Anterior cingulate cortex (tissue), 58 donors: ENCODE measurements at places on chromosomes 12 and 14.
A peak's percentile ranks its signal among the peaks of the same experiment; 100 is the strongest.

DNA sequence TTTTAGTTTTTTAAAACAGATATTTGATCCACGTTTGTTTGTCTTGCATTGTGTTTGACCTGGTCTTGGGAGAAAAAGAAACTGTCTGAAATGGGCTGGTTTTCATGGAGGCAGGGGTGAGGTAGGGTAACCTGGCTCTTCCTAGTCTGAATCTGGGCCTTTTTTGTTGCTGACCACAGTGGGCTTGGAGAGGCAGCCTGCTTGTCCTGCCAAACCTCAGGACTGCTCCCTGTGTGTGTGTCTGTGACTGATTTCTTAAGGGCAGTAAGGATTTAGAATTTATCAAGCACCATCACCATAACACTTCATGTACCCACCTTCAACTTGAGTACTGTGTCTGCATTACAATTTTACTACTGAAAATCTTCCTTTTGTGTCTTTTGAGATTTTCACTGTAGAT, 28.5 kb downstream of the DAAM1 start:
- no peak for DNase-seq

GRCh38 chr12:18562531-18562930, 175.3 kb downstream of the PLCZ1 start:
- no peak for DNase-seq

DNA sequence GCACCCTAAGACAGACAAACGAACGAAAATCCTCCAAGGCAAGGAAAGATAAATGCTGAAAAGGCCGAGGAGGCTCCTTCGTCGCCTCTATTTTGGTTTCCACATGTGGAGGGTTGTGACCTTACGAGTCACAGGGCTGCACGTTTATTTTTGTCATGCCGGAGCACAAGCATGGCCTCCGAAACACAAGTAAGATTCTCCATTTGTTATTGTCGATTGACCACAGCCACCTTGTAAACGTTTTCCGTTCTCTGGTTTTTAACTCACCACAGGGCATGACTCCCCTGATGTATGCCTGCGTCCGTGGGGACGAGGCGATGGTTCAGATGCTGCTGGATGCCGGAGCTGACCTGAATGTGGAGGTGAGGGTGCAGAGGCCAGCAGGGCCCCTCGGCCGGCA, 73.1 kb upstream of the PWP1 start:
- DNase-seq: no peak

DNA sequence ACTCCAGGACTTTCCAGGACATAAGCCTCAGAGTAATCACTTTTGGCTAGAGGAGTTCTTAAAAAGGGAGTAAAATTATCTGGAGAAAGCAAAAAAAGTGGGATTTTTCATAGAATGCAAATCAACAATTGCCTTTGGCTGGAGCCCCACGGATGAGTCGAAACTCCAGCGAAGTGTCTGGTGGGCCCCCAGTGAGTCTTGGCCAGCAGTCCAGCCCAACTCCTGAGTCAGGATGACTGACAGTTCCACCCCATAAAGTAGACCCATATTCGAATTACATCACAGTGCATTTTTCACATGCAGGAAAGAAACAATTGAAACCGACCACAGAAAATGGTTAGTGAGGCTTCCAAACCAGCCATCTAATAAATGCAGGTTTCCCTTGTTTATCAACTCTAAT, 265.7 kb downstream of the BCL11B start:
- no peak for DNase-seq

DNA sequence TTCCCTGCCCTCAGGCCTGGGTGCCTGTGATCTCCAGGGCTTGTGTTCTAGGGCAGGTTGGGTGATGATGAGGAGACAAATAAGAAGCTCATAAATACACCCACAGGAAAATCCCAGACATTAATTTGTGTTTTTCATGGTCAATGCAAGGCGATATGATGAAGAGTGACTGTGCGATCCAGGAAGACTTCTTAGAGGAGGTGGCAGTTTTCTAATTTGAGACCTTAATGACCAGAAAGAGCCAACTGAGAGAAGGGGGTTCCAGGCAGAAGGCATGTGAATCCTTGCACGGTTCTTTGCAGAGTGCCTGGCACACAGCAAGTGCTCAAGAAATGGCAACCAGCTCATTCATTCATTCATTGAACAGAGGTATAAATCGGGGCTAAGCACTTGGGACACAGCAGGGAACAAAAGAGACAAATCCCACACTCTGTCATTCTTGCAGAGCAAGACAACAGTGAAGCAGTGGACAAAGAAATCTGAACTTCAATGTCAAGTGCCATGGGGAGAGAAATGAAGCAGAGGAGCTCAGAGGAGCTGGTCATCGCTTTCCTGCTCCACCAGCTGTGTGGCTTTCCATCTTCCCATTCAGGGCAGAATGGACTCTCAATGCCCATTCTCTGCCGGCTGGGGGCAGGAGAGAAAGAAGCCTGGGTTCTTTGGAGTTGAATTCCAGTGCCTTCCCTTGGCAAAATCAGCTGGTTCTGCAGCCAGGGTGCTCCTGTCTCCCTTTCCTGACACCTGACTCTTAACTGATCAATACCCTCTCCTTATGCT, 128.3 kb downstream of the AACS start:
- DNase-seq: no peak

- no peak for DNase-seq
These were observed 4.7 kb downstream of the ZDHHC17 start for GRCh38 chr12:76768576-76768975.

GRCh38 chr14:105426416-105427130, 6.9 kb downstream of the MTA1 start:
- DNase-seq: no peak

- DNase-seq: no peak
These were observed 42.2 kb downstream of the EGLN3 start for GRCh38 chr14:33908540-33909223.

GRCh38 chr14:63735720-63736119, 7.9 kb upstream of the SGPP1 start:
- DNase-seq: no peak

GRCh38 chr14:87896393-87897380, 96.3 kb downstream of the GALC start:
- DNase-seq: no peak

DNA sequence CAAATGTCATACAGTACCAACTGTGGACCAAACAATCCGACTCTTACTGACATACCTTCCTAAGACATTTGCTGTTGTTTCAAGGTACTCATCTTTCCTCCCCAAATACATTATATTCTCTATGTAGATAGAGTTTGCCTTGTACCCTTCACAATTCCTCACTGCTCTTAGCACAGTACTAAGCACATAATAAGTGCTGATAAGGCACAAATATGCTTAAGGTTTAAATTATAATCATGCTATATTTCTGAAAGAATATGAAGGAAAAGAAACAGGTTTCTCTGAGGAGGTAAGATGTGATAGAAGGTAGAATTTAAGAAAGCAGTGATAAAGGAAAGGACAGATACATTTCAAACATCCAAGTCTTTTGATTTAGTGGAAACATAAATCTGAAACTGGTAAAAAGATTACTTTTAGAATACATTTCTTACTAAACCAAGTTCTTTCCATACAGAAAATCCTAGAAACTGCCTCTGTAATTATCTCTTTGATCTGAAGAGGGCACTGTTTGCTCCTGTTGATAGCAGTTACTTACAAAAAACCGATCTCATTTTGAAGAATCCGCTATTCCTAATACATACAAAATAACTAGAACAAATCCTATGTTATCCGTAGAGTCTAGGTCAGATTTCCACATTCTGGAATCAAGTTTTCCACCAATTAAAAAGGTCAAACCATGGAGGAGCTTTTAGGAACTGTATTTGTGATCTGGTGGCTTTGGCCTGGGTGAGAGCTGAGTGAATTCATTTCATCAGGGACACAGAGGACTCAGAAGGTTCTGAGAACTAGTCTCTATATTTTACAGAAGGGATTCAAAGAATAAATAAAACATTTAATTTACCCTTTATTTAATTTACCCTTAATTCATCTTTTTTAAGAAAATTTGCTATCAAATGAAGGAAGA, 311.9 kb downstream of the DAD1 start:
- no peak for DNase-seq

DNA sequence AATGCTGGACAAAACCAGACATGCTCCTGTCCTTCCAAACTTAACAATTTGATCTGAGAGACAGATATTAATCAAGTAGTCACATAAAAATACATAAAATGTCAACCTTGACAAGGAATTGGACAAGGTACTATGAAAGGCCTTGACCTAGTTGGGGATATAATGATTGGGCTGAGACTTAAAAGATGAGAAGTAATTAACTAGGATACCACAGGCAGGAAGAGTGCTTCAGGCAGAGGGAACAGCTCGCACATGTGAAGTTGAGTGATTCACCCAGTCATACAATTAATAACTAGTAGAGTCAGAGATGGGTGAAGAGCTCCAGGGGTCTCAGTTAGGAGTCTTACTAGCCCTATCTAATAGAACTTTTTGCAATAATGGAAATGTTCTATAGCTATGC, 259.5 kb downstream of the MSRB3 start:
- DNase-seq: no peak

DNA sequence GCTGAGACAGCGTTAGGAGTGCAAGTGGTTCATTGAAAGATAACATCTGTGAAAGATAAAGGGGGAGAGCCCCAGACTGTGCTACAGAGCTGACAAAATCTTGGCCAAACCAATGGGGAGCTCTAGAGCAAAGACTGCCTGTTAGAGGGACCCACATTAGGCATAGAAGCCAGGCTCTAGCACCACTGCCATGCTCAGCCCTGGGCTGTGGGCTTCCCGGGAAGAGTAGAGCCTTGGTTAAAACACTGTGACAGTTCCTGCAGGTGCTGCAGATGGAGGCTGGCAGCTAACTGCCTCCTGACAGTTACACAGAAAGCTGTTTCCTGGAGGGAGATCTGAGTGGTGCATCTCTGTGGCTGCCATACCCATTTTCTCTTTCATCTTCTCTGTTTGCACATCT, 23.0 kb downstream of the TSHR start:
- DNase-seq: no peak

DNA sequence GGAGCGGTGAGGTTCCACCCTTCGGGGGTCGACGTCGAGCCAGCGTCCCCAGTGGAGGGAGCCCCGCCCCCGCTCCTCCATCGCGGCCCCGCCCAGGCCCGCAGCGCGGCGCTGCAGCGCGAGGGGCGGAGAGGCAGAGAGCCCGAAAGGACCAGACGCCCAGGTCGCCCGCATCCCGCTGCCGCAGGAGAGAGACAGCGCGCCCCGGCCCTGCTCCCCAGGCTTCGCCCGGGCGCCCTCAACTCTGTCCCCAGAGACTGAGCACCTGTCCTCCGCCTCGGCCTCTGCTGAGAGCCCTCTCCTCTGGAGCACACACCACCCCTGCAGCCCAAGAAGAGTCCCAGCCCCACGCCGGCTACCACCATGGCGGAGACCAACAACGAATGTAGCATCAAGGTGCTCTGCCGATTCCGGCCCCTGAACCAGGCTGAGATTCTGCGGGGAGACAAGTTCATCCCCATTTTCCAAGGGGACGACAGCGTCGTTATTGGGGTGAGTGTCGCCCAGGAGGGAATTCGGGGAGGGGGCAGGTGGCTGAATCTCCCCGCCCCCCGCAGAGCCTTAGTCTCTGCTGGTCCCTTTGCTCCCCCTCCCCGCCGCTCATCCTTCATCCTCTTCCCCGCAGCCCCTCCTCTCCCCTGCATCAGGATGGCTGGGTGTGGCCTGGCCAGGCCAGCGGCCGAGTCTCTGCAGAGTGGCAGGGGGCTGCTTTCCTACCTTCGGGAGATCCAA, at the start of gene KIF5A:
Gene KIF5A, plus strand, starts transcription at position 136 of the 732 bp plus-strand sequence. Its CDS starts 228 bp downstream, at position 364.
- DNase-seq: peak; percentile 29

- no peak for DNase-seq
These were observed 921.3 kb downstream of the NRXN3 start for GRCh38 chr14:79091381-79091963.

GRCh38 chr14:100138082-100138787, 21.2 kb downstream of the DEGS2 start:
- no peak for DNase-seq

DNA sequence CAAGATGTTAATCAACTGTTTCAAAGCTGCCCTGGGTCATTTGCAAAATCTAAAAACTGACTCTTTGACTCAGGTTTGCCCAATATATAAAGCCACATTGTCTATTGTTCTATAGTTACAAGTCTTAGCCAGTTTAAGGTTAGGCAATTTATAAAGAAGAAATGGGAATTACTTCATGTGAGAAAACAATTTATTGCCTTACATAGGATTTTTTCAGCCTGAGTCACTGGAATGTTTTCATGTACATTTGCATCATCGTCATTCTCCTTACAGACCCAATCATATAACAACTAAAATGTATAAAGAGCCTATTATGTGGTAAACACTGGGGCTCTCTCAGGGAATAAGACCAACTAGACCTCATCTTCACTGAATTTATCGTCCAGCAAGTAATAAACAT, 100.3 kb upstream of the PLEKHG7 start:
- no peak for DNase-seq

- DNase-seq: no peak
These were observed 115.5 kb upstream of the G2E3 start for GRCh38 chr14:30443368-30444007.

DNA sequence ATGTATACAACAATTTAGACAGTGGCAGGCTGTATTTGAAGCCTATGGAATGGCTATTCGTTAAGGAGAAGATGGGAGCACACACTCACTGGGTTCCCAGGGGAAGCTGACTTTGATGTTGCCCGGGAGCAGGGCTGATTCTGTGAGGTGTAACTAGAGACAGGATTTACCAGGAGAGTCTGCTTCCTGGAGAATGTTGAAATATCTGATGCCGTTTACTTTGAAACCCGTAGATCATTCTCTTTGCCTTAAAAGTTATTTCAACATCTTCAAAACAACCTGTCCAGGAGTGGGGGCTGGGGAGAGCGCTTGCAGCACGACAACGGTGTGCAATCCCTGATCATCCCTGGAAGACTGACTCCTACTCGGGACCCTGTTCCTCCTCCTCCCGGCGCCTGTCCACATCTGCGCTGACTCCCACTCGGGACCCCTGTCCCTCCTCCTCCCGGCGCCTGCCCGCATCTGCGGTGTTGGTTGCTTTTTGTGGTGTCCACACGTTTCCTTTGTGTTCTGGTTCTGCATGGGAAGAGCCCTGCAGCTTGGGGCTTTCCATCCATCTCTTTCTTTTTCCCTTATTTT, 72.6 kb downstream of the AACS start:
- DNase-seq: no peak

GRCh38 chr14:104685216-104685997, 4.0 kb upstream of the INF2 start:
- DNase-seq: no peak

GRCh38 chr12:26853303-26854030, 20.5 kb upstream of the ITPR2 start:
- peak; percentile 14 for DNase-seq

DNA sequence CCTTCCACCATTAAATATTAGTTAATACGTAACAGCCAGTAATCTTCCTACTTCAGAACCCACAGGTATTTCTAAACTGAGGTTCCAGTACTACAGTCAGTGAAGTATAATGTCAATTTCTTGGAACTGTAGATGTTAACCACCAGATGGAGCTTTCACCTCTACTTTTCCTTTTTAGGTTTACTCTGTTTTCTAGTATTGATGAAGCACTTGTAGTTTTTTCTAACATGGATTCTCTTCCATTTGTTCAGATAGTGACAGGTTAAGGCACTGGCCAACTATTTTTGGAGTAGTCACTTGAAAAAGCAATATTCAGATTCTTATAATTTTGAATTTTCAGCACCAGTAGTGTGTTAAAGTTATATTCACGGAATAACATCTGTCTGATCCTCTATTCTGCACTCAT, 4.6 kb upstream of the SEC23A start:
- DNase-seq: no peak
